ENCODE measurements at places on chromosomes 7 and 10.

GRCh38 chr7:43850348-43851116 is 18.8 kb downstream of the MRPS24 start:
- no peak for DNase-seq

- DNase-seq = no peak
Measured at GRCh38 chr10:122856902-122857301, 11.2 kb upstream of the CUZD1 start.

GRCh38 chr10:31947144-31947926 is 18.7 kb upstream of the ARHGAP12 start:
- no peak for DNase-seq

- DNase-seq = no peak
Measured at GRCh38 chr10:104330168-104331110, 7.8 kb downstream of the ITPRIP start.

DNA sequence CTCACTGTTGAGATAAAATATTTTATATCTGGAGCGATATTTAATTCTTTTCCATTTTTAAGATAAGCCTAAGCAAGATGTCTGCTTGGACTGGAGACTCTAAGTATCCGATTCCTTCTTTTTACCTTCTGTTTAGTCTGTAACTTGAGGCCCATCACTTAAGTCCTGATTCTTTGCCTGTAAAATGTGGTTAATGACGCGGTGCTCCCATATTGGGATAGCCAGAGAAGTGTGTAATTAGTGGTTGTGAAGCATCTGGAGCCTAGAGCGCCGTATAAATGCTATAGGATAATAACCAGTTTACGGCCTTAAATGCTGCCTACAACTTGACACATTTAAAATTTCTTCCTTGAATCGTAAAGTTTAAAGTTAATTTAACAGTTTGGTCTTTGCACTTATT is 132.9 kb downstream of the CHN2 start:
- no peak for DNase-seq

DNA sequence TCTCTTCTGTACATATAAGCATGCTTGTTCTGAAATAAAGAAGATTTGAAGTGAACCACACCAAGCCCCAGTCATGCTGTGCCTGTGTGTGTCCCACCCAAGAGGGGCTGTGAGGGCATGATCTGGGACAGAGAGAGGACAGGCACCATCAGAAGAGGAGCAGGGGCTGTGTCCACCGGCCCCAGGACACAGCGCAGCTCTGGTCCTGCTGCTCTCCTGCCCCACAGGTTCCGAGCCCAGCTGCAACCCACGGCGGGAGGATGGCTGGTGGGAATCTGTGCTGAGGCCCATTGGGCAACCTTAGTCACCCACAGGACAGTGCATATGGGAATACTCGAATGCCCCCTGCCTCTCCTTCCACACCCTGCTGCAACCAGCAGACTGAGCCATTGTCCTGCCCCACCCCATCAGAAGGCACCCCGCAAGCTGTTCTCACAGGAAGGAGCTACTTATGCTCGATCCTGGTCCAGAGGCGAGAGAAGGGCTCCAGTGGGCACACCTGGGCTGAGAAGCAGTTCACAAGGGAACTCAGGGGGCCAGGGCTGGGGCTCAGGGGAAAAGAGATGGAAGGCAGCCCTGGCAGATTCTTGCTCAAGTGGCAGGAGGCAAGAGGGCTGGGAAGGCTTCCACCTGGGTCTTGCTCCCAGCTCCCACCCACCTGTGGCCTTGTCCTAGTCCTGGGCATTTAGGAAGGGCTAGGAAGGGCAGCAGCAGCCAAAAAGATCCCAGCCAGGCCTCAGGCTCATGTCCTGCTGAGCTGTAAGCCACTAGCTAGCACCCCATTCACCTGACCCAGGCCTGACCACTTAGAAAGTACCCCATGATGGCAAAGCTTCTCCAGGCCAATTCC is 31.9 kb downstream of the LDB3 start:
- no peak for DNase-seq

Measured in stimulated activated CD8-positive, alpha-beta memory T cell treated with anti-CD3 and anti-CD28 coated beads, Interleukin-2, amount 100 ng/mL, for 1 hour (primary cell).